ENCODE measurements at places on chromosomes 7 and 10.

DNA sequence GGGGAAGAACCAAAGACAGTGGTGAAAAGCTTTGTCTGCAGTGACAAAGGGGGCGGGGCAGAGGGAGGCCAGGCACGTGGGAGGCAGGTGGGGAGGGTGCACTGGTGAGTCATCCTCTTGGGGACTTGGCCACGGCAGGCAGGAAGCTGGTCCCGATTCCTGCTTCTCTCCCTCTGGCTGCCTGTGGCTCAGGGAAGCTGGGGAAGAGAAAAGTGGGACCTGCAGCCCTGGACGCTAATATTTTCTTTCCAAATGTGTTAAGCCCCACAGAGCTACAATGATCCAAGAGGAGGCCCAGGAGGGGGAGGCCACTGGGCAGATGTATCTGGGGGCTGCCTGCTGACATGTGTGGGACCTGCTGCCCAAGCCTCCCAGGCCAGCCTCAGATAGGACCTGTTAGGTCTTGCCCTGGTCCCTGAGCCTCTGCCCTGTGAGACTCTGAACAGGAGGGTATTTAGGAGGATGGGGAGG is 231.8 kb downstream of the KCNMA1 start:
- DNase-seq: peak; percentile 75

DNA sequence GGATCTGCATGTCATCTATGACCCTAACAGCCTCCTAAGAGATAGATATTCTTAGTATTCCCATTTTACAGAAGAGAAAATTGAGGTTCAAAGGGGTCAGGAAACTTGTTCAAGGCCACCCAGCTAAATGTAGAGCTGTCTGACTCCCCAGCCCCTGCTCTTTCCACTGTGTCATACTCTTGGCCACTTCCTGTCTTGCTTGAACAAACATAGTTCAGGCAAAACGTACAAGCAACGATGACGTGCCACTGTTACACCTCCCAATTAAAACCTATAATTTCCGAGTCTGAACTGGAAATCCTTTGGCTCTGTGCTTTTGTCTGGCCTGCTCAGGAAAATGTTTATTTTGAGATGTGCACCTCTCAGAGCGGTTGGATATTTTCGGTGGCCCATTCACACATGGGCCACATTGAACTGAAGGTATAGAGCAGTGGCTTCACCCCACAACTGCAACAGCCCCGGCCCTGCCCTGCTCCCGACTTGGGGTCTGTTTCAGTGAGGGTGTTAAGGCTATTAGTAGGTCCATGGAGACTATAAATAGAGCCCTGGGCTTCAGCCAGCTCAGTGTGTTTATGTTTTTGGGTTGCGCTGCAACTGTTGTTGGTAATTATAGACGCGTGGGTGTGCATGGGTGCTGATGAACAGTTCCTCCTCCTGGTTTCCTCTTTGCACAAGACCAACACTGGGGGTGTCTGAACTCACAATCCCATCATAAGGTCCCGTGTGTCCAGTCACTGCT is 172.3 kb upstream of the ADO start:
- DNase-seq: no peak

GRCh38 chr10:9895453-9895852 is 1122.2 kb upstream of the CELF2 start:
- no peak for DNase-seq

GRCh38 chr10:48497780-48498770 is 106.8 kb downstream of the ARHGAP22 start:
- no peak for DNase-seq

DNA sequence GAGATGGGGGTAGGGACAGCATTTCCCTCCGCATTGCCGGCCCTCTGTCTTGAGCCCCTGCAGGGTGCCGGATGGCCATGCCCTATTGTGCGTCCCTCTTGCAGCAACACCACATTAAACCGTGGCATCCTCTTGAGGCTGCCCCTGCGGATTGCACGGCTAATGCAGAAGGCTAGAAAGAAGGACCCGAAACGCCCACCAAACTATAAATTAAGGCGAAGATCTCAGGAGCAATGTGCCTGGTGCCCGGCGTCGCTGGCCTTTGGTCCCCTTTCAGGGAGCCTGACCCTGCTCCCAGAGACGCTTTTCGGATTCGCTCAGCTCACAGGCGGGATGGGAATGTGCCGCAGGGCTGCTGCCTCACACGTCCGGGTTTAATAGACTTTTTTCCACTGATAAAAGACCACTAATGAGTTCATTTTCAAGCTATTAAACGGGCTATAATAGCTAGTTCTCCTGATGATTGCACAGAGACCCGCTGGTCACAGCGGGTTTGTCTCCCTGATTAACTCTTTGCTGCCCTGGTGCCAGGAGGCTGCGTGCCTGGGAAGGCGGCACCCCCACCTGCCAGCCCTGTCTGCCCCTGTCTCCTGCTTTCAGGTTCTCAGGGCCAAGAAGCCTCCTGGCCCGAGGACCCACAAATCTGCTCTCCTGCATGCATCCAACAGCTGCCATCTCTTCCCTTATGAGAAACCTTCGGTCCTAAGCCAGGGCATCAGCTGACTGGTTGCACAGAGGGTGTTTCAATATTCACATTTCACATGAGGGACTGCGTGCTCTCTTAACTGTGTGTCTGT is 128.3 kb downstream of the ADARB2 start:
- DNase-seq: no peak

DNA sequence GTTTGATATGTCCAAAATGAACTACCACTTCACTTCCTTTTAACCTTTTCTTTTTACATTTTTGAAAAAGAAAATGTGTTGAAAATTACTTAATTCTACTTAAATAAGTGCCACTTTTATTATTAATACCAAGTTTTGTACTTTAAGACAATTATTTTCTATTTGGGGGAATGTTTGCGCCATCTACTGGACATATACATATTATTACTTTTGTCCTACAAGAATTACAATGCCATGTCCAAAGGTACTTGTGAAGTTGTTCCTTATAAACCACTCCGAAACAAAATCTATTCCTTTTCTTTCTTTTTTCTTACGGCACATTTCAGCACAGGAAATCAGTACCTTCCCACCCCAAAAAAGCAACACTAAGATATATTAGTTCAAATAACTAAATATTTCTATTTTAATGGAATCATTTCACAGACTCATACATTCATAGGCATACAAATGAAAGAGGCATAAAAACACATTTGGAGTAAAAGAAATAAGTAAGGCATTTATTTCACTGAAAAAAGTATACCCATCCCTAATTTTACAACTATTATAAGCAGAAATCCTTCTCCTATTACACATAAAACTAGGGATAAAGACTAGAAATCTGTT is 169.9 kb downstream of the RNF133 start:
- peak; percentile 20 for DNase-seq

DNA sequence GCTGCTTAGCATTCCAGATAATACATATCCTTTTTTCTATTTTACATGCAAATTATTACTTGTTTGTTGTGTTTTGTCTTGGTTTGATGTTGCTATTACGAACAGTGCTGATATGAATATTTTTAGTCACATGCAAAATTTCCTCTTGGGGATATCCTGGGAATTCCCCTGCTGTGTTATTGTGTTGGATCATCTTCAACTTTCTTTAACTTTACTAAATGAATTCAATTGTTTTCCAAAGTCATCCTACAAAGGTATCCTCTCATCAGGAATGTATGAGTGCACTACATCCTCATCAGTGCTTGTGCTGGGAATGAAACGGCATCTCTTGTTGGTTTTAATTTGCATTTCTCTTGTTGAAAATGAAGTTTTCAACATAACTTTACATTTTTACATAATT is 87.1 kb downstream of the AASS start:
- no peak for DNase-seq

DNA sequence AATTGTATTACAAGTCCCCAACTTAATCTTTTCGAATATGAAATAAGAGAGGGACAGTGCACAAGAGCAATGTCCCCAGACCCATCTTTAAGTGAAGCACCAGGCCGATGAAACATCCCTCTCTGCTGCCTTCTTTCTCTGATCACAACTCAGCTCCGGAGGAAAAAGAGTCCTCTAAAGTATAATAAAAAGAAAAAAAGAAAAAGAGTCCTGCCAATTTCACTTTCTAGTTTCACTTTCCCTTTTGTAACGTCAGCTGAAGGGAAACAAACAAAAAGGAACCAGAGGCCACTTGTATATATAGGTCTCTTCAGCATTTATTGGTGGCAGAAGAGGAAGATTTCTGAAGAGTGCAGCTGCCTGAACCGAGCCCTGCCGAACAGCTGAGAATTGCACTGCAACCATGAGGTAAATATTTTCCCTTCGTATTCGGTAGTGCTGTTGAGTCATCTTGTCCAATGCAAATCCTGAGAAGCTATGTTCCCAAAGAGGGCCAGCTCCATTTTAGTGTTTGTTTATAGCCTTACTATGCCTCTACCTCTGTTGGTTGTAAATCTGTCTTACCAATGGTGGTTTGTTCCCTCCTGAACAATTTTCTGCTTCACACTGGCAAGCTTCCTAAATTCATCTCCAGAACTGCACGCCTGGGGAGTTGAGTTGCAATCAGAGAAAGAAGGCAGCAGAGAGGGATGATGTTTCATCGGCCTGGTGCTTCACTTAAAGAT is at the start of gene IFIT2:
Gene IFIT2 (plus strand): TSS at position 326 of the 725 bp plus-strand sequence. CDS start 78 bp downstream, at position 404.
- peak; percentile 84 for DNase-seq

- DNase-seq: no peak
These were observed 563.2 kb downstream of the DNAJB6 start for GRCh38 chr7:157900011-157900410.

- peak; percentile 64 for DNase-seq
These were observed at the start of gene GPNMB for GRCh38 chr7:23246555-23246954. TSS of gene GPNMB (plus strand) at chr7:23246775. CDS start at chr7:23246858, 83 bp downstream.

GRCh38 chr7:90383422-90383821 is 19.8 kb upstream of the CLDN12 start:
- DNase-seq: peak; percentile 90

GRCh38 chr7:138079137-138079536 is 2.9 kb downstream of the AKR1D1 start:
- DNase-seq: no peak

GRCh38 chr10:9636216-9636615 is 1381.5 kb upstream of the CELF2 start:
- DNase-seq: no peak

DNA sequence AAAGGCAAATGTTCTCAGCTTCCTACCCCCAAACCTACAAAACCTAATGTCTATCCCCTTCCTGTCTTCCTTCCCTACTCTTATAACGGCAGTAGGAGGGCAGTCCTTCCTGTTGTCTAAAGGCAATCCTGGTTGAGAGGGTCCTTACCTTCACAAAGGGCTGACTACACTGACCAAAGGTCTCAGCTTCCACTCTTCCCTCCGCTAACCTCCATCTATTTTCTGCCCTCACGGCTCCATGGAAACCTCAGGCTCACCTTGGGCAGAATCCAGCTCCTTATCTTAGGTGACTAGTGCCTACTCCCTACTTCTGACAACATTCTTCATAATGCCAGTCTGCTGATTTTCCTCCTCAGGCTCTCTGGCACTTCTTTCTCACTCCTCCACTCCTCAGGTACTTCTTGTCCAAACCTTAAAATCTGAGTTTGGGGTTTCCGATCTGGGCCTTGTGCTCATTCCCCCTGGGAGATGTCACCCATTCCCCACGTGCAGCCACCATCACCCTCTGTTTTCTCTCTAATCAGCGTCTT is 542 bp downstream of the FBXL13 start:
- peak; percentile 9 for DNase-seq

GRCh38 chr10:124886610-124887009 is 55.3 kb upstream of the ZRANB1 start:
- no peak for DNase-seq

DNA sequence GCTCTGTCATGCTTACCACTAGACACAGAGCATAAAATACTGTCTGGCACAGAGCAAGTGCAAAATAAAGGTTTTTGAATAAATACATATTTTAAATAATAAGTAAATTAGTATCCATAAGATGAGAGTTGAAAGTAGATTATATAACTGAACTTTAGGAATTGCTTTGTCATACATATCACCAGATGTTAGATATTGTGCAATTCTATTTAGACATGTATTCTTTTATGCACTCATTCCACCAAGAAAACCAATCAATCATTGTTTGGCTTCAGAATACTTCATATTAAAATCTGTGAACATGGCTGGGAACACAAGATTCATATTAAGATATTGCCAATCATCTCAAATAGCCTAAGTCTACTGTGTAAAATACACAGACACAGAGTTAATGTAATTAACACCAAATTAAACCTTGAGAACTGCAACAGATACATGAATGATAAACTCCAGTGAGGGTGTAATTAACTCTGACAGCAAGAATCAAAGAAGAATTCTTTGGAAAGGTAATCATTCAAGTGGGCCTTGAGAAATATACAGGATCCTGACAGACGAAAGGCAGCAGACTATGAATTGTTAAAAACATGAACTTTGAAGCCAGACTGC is 201.0 kb upstream of the PTN start:
- DNase-seq: peak; percentile 34

DNA sequence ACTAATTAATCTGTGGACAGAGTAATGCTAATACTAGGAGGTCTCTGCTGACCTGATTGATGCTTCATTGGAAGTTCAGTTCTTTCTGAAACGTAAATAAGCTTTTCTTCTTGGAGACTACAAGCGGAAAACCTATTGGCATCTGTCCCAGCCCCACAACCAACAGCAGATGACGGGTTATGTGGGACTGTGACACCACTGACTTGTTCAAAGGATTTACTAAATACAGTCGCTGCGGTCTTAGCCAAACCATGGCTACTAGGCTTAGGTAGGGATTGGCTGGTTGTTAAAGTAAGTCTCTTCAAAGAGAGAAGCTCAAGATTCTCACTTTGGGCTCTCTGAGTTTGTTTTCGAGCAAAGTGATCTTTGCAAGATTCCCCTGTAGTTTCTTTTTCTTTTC is 68.3 kb downstream of the HYCC1 start:
- DNase-seq: no peak

- DNase-seq: no peak
These were observed 58.3 kb downstream of the SEMA3A start for GRCh38 chr7:84136336-84136735.

- no peak for DNase-seq
These were observed 932.4 kb upstream of the LRRTM3 start for GRCh38 chr10:65993451-65993850.

DNA sequence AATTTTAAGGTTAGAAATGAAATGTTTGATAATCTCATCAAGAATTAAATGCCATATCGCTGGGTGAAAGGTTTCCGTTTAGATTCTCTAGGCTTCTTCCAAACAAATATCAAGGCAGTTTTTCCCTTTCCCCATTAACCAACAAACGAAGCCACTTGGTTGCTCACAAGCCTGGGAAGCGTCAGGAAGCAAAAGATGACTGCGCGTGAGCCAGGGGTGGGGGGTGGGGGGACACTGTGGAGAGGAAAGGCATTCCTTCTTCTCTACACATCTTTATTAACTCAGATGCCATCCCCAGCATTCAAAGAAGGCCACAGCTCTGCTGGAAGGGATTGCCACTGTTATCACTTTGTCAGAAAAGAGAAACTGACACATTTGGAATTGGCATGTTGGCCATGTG is 207.1 kb downstream of the TRIL start:
- no peak for DNase-seq

DNA sequence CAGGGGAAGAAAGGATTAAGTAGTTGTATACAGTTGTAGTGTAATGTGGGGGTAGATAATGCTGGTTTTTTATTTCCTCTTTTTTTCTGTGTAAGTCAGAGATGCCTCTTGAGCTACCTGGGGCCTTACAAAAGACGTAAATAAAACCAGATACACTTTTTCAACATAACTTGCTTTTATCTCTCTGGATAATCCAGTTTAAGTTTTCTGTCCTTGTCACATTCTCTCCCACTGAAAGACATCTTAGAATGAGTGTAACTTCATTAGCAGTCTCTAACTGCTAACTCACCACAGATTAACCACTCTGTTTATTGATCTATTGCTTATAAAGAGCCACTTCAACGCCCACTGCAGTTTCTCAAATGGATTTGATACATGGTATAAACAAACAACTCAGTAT is 64.1 kb upstream of the LRRN3 start:
- DNase-seq: no peak

- no peak for DNase-seq
These were observed 177.7 kb downstream of the SKIDA1 start for GRCh38 chr10:21347785-21348170.
